ENCODE measurements at places on chromosomes 4 and X. TPM values are rescaled to one million over a fixed set of nuclear protein-coding genes. Genes with fewer than 3 reads are reported as not detected.

Gene CXCL11
- total RNA-seq, result 0.06 TPM

Gene SHROOM2
- total RNA-seq, result 4.8 TPM

- no peak for DNase-seq
Measured at GRCh38 chr4:150379454-150379853, 202.5 kb upstream of the MAB21L2 start.

- no peak for DNase-seq
Measured at GRCh38 chr4:75830906-75831305, 71.3 kb downstream of the PPEF2 start.

DNA sequence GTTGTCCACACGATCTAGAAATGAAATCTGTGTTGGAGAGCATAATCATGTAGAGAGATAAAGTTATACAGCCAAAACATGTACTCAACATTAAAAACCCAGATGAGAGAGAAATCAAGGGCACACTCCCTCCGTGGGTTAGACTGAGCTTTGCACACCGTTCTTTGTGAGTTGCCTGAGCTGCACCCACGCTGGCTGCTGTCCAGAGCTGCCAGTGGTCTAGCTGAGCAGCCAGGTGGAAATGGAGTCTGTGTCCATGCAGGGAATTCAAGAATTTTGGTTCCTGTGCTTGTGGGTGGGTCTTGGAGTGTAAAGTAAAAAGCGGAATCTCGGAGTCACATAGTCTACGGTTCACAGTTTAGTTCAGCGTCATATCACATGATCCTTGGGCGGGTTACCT is 84.6 kb downstream of the GPR143 start:
- DNase-seq, result no peak

- DNase-seq, result no peak
Measured at GRCh38 chrX:7330971-7331746, 183.2 kb upstream of the PUDP start.

DNA sequence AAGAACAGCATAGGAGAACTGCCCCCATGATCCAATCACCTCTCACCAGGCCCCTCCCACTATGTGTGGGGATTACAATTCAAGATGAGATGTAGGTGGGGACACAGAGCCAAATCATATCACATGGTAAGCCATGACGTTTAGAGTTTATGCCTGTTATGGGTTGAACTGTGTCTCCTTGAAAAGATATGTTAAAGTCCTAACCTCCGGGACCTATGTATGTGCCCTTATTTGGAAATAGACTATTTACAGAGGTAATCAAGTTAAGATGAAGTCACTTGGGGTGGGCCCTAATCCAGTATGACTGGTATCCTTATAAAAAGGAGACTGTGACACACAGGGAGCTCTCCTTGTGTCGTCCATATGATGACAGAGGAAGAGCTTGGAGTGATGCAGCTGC is 25.2 kb upstream of the SLC2A9 start:
- DNase-seq, result no peak

DNA sequence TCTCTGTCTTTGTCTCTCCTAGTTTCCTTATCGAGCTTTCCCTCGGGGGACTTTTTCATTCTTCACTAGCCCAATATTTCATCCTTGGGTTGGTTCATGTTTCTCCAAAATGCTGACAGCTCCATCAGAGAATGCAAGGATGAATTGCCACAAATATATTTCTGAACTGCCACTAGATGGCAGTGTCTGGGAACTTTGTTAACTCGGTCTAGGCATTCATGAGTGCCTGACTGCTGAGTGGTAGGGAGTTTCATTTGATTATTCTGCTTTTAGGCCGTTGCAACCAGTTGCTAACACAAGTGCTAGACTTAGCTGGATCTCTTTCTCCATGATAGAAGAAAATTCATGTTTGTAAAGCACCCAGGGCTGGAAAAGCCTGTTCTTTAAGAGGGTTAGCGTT is 73.5 kb upstream of the RAP2C start:
- DNase-seq, result no peak
